ENCODE measurements at places on chromosomes 7 and 10.
A peak's percentile ranks its signal among the peaks of the same experiment; 100 is the strongest.

- no peak for DNase-seq
These were observed 36.3 kb downstream of the CALML3 start for GRCh38 chr10:5560817-5561703.

GRCh38 chr7:49669692-49670260 is 103.7 kb upstream of the VWC2 start:
- no peak for DNase-seq

- DNase-seq, result no peak
These were observed 122.6 kb upstream of the PTER start for GRCh38 chr10:16314259-16314658.

DNA sequence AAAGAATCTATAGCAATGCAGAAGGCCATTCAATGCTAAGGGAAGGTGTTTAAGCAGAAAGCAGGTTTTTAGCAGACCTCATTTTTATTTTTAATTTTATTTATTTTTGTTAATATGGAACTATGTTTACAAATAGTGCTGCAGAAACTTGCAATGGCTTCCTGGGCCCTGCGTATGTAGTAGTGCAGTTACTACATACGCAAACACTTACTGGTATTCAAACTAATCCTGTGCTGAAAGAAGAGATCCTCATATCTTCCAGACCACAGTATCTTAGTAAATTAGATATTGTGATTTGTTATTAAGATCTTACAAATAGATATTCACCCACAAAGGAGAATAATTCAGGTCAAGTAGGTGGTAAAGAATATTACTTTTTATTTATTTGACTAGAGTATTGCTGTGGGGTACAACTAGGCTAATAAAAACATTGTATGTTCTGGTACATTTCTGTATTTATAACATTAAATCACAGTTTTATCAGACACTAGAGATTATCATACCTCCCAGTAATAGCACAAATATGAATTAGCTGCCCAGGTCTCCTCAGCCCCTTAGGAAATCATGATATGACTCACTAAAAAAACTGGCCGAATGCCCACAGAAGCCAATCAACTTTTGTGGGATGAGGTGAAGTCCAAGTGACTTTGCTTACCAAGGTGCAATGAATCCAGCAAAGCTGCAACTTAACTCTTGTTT is 57.6 kb downstream of the RNLS start:
- peak; percentile 45 for DNase-seq

GRCh38 chr7:27173956-27174873 is at the start of gene HOXA10:
Gene HOXA10 (minus strand): TSS chr7:27174320. CDS start chr7:27174306, 14 bp downstream.
- DNase-seq, result peak; percentile 50

DNA sequence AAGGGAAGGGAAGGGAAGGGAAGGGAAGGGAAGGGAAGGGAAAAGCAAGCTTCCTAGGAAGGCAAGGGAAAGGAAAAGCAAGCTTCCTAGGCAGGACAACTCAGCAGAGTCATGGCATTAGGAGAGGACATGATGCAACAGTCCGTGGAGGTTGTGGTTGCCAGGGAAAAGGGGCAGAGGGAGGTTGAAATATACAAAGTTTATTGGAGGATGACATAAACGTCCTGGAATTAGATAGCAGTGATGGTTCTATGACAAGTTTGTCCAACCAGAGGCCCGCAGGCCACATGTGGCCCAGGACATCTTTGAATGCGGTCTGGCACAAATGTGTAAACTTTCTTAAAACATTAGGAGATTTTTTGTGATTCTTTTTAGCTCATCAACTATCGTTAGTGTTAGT is 59.8 kb upstream of the OPN4 start:
- DNase-seq, result peak; percentile 15

DNA sequence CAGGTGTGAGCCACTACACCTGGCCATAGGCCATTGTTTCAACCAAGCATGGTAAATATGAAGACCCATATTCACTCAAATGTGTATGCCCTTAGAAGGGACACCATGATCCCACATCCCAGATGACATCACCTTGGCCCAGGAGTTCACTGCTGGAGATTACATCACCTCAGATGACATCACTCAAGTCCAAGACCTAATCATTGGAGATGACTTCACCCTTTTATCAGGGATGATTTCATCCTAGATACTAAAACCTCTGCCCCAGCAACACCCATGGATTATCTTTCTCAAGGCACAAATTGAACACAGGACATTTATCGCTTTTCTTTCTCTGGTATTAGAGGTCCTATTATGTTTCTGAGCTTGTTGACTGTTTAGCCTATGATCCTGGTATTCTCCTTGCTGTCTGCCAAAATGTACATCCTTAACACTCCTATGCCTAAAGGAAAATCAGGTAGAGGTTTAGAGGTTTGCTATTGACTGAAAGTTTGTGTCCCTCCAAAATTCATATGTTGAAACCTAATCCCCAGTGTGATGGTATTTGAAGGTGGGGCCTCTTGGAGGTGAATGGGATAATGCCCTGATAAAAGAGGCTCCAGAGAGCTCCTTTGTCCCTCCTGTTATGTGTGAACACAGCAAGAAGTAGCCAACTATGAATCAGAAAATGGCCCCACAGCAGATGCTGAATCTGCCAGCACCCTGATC is 9.8 kb upstream of the CYP2C18 start:
- DNase-seq, result peak; percentile 27

- peak; percentile 65 for DNase-seq
These were observed 123.9 kb downstream of the LRRC4 start for GRCh38 chr7:127907110-127908040.

- peak; percentile 76 for DNase-seq
These were observed 931 bp downstream of the PAPSS2 start for GRCh38 chr10:87660484-87661133.

DNA sequence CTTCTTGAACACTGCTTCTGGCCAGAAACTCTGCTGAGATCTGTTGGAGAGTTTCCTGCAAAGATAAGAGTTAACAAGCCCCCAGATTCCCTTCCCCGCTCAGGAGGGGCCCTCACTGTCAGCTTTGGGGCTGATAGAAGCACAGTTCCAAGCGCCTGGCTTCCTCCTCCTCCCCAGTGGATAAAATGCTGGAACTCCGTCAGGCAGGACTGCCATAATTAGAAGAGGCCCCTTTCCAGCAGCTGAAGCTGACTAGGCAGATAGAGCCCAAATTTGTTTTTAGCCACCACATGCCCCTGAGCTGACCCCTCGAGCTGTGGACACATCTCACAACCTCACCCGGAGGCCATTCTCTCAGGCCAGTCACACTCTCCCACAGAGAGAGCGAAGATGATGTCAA is 89.4 kb downstream of the TBXAS1 start:
- DNase-seq, result no peak

Measured in RCC 7860 (cell line).